ENCODE measurements at places on chromosomes 2 and 18.

- DNase-seq, result no peak
Observed at GRCh38 chr2:63819765-63820717, 21.7 kb upstream of the UGP2 start.

- no peak for DNase-seq
Observed at GRCh38 chr2:69828938-69829255, 563 bp upstream of the GMCL1 start.

DNA sequence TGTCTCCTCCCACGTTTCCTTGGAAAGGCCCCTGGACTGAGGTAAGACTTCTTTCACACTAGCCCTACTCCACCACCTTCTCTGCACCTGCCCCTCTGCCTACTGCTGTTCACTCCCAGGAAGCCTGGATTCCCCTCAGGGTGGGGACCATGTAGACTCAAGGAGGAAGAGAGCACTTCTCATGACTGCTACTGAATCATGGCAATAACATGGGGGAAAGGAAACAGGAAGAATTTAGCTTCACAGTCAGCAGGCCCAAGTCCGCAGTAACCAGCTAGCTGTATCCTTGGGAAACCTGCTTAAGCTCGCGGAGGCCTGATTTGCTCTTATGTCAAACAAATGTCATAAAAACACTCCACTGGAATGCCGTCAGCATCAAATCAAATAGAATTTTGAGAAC is 126.2 kb upstream of the CAPN13 start:
- DNase-seq, result no peak

DNA sequence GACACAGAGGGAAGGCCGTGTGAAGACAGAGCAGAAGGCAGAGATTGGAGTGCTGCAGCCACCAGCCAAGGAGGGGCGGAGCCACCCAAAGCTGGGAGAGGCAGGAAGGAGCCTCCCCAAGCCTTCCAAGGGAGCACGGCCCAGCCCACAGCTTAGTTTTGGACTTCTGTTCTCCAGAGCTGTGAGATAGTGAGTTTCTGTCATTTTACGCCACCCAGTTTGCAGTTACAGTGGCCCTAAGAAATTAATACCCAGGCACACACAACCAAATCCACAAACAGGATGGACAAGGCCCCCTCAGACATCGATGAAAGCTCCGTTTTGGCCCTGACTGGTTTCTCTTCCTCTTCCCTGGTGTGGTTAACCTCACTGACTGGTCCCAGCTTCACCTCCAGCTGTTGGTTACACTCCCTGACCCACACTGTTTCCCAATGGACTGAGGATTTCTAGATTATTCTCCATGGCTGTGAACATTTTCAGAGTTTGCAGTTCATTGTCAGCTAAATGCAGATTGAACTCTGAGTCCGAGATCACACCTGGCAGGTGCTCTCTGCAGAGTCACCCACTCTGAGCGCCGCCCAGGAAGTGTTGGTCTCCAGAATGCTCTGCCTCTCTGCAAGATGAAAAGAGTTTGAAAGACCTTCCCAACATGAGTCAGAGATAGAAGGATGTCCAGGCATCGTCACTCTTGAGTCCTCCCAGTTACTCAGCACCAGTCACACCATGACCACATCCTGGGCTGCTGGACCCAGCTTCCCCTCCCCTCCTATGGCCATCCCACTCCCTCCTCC is 100.2 kb downstream of the TWIST2 start:
- peak; percentile 8 for DNase-seq

GRCh38 chr2:109722026-109722425 is 72.1 kb upstream of the RGPD5 start:
- no peak for DNase-seq

DNA sequence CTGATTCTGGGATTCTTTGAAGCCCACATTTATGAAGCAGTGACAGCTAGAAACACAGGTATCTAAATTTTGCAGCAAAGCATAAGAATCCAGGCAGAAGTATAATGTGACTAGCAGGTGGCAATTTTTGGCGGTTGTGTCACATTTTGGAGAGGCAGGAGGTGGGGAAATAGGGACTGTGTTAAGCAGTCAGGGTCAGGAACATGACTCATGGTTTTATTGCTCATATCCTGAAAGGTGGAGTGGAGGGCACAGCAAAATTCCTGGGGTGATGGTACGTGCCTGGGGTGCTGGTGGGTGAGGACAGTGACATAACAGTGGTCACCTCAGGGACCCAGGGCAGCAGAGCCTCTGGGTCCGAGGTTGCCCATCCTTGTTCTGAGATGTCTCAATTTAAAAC is 63.5 kb upstream of the TTN start:
- no peak for DNase-seq

GRCh38 chr2:118988706-118989105 is 46.7 kb downstream of the MARCO start:
- no peak for DNase-seq

GRCh38 chr2:4964001-4964540 is 728.1 kb upstream of the SOX11 start:
- no peak for DNase-seq

GRCh38 chr2:9261231-9261883 is 54.7 kb downstream of the ASAP2 start:
- no peak for DNase-seq

DNA sequence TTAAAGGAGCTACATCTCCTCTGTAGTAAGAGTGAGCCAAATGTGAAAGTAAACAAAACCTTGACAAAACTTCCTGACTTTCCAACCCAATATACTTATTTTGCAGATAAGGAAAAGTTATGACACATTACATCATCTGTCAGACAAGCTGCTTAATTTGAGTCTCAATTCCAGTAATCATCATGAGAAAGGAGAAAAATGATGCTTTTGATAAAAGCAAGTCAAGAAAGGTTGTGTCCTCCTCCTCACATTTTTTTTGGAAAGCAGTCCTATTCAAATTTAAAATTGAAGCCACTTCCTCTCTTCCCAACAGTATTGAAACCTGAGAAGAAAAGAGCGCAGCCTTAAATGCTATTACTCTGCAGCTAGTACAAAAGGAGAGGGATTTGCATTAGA is 519.6 kb downstream of the LRP1B start:
- no peak for DNase-seq

- DNase-seq, result no peak
Observed at GRCh38 chr2:46885376-46885775, 30.2 kb downstream of the MCFD2 start.

GRCh38 chr2:179470089-179470488 is 205.5 kb upstream of the SESTD1 start:
- DNase-seq, result no peak

DNA sequence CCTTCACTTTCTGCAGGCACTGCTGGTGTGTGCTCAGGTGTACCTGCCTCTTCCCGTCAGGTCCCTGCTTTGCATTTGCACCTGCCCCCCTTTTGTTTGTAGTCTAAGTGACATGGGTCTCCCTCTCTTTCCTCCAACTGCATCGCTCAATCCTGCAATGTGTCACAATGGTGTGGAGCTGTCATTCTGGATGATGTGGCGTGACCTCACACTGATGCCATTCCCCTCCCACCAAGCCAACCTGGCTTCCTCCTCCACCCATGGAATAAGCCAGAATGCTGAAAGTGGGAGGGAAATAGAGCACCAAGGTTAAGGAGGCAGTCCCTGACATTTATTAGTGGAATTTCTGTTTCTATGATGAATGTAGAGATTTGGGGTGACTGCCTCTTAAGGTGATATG is 156.7 kb downstream of the ZBTB7C start:
- no peak for DNase-seq

DNA sequence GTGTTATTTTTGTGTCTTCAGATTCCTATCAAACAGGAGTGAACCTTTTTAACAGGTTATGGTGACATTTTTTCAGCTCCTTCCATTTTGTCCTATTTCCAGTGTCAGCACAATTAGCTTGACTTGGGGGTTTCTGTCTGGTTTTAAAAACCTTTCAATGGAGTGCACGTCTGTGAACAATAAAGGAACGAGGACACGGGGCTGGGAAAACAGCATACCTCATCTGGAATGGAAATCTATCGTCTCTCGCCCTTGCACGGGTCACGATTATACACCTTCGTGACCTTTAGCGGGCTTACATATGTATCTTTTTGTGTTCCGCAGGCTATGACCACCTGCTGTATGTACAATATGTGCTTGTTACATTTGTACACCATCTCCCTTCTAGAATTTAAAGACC is 2.3 kb upstream of the ZNF532 start:
- no peak for DNase-seq
